ENCODE measurements at places on chromosomes 7 and 10. TPM values are rescaled to one million over a fixed set of nuclear protein-coding genes. Genes with fewer than 3 reads are reported as not detected.

GPR15LG gene
- total RNA-seq: not detected

CPN1 gene
- total RNA-seq: 0.12 TPM

EPDR1 gene
- total RNA-seq: 8.0 TPM

EBF3 gene
- total RNA-seq: 0.12 TPM

MGAM2 gene
- total RNA-seq: 0.05 TPM

OPN1SW gene
- total RNA-seq: not detected

AQP1 gene
- 2.0 TPM for total RNA-seq
